ENCODE measurements at places on chromosomes 16 and 17.

- no peak for DNase-seq
Observed at GRCh38 chr16:29809031-29809747, 2.8 kb upstream of the PRRT2 start.

DNA sequence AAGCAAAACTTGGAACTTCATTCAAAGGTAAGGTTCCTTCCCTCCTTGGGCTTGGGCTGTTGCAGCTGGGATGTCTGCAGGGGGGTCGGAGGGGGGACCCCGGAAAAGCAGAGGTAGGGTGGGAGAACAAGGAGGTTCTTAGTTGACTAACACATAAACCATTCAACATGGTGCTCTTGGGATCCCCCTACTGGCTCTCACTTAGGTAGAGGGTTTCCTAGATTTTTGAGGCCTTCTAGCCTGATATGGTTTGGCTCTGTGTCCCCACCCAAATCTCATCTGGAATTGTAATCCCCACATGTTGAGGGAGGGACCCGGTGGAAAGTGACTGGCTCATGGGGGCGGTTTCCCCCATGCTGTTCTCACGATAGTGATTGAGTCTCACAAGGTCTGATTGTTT is 93.9 kb downstream of the RGS9 start:
- peak; percentile 33 for DNase-seq

- DNase-seq = no peak
Observed at GRCh38 chr17:28334666-28335200, 539 bp downstream of the IFT20 start.

- DNase-seq = no peak
Observed at GRCh38 chr17:79137789-79138165, 63.2 kb downstream of the ENGASE start.

DNA sequence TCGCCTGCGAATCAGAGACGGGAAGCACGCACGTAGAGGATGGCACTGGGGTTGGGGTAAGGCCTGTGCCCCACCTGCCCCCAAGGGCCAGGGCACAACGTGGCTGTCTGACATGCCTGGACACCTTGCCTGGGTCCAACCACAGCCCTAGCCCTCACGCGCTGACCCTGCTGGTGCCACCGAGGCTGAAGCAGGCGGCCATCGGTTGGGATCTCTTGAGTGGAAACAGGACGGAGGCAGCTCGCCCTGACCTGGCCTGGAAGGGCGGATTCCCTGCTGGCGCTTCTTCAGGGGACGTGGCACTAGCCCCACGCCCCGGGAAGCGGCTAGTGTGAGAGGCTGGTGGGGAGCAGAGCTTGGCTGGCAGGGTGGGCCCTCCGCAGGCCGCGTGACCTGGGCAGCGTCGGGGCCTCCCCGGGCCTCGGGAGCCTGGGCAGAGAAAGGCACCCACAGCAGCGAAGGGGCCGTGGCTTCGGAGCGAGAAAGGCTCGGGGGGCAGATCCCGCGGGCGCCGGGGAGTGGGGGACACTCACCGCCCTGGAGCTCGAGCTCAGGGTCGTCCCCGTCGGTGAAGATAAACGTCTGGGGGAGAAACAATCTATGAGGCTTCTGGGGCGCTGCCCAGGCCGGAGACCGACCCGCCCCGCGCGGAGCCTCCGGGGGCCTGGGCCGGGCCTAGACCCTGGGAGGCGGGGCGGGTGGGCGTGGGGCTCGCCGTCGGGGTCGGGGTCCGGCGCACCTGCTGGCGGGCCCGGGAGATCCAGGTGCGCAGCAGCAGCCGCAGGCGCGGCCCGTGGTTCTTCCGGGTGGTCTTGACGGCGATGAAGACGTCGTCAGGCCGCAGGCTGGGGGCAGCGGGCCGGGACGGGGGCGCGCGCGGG is 610 bp downstream of the RFNG start:
- DNase-seq = peak; percentile 85

Data from iPS-NIHi11 (cell line).